ENCODE measurements at places on chromosomes 6 and 20.

GRCh38 chr6:14501240-14501639 is 383.7 kb downstream of the CD83 start:
- DNase-seq = no peak

GRCh38 chr6:95682476-95682875 is 105.1 kb downstream of the MANEA start:
- DNase-seq = no peak

DNA sequence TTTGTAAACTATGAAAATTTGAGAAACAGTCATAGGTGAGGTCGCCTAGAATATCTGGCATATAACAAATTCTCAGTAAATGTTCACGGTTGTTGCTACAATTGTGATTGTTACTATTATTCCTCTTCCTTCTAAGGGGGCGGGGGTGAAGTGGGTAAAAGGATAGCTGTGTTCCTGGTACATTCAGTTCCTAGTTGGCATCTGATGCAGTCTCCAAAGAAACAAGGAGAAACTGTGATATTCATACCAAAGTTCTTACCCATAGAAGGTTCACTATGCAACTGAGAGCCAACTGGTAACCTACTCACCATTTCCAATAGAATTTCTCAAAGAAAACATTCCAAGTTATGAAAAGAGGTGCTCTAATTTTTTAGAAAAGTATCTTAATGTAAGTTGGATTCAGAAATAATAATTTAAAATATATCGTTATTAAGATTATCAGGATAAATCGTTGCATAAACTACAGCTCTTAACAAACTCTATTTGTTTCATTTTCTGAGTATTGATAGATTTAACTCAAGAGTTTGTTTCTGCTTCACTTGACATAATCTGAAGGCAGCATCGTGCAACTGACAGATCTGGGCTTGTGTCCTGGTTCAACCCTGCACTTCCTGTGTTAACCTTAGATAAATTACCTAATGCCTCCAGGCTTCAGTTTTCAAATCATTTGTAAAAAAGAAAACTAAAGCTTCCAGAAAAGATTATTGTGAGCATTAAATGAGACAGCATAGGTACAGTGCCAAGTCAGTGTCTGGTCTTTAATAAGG is 13.3 kb upstream of the MAP7 start:
- no peak for DNase-seq

- DNase-seq = no peak
These were observed 81.4 kb upstream of the CDH4 start for GRCh38 chr20:61170496-61171320.

DNA sequence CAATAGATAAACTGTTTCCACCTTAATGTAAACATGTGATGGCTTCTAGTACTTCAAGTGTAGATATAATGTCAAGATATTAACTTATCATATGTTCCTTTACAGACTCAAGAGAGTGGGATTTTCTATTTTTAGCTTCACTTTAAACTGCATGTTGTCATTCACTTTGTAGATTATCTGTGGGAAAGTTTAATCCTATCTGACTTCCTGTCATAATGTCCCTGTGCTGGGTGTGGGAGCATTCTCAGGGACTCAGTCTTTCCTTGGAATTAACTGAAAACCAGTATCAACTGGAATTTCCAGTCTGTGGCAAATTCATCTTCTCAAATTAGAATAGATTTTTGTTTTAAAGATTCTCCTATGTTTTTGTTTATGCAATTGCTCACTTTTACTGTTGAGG is 226.1 kb upstream of the FERMT1 start:
- DNase-seq = no peak

DNA sequence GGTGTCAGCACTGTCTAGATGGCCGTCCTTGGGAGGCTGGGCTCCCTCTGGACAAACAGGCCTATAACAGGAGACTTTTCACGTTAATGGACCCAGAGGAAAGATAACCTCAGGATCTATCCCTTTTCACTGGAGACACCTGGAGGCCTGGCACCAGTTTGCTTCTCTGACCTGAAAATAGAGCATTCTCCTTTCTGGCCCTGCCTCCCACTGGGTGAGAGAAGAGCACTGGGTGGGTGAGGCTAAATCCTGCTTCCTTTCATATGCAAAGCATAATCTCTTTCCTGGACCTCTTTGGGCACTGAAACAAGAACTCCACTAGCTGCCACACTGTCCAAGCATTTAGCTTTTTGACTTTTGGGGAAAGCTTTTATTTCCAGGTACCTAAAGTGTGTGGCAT is 78.3 kb downstream of the FOXO3 start:
- no peak for DNase-seq

Data from stimulated activated CD8-positive, alpha-beta memory T cell treated with anti-CD3 and anti-CD28 coated beads, Interleukin-4, amount 100 ng/mL, for 24 hours (primary cell).